A549 treated with ZK216348 at 1 μM for 4 hours (cell line): ENCODE measurements at places on chromosomes 5 and 9. TPM values are rescaled to one million over a fixed set of nuclear protein-coding genes. Genes with fewer than 3 reads are reported as not detected.

The OR1K1 gene
- not detected in 5 replicates for total RNA-seq

The PRLR gene
- 0.04 to 0.39 TPM in 2 of 5 replicates, not detected in the others for total RNA-seq

The GABRA1 gene
- not detected in 5 replicates for total RNA-seq

The AFAP1L1 gene
- total RNA-seq, result 7.6 to 11.4 TPM (median 10.7 TPM) in 5 replicates

The PSMB7 gene
- 291 to 385 TPM (median 323 TPM) in 5 replicates for total RNA-seq

The ARID3C gene
- total RNA-seq, result 0.13 to 0.23 TPM (median 0.19 TPM) in 3 of 5 replicates, not detected in the others

The ADCY2 gene
- not detected in 5 replicates for total RNA-seq

The BTNL3 gene
- not detected in 5 replicates for total RNA-seq

The SLC4A9 gene
- 0.33 TPM in 1 of 5 replicates, not detected in the others for total RNA-seq

The BSPRY gene
- 0.06 to 0.10 TPM in 2 of 5 replicates, not detected in the others for total RNA-seq

The TAF1L gene
- 0.02 TPM in 1 of 5 replicates, not detected in the others for total RNA-seq

The SHB gene
- 32.2 to 52.8 TPM (median 47.3 TPM) in 5 replicates for total RNA-seq

The LCNL1 gene
- 0.08 to 0.18 TPM (median 0.12 TPM) in 3 of 5 replicates, not detected in the others for total RNA-seq
